Panc1 (cell line): ENCODE measurements at places on chromosomes 5 and 9.
A peak's percentile ranks its signal among the peaks of the same experiment; 100 is the strongest.

DNA sequence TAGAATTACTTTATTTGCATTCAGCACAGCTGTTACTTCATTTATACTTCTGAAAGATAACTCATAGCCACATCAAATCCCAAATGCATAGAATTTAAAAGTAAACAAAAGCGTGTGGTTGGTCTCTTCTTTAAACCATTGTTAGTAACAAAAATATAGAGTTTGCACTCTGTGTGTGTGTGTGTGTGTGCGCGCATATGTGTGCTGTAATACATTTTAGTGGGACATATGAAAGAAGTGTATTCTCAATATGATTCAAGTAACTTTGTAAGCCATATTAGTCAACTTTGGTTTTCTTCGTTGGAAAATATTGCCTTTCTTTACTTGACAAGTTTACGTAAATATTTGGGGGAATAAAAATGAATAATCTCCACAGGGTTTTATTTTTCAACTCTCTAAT, 106.1 kb upstream of the PRRC1 start:
- DNase-seq, result no peak

- DNase-seq, result no peak
Observed at GRCh38 chr5:15611008-15611407, 111.0 kb downstream of the FBXL7 start.

DNA sequence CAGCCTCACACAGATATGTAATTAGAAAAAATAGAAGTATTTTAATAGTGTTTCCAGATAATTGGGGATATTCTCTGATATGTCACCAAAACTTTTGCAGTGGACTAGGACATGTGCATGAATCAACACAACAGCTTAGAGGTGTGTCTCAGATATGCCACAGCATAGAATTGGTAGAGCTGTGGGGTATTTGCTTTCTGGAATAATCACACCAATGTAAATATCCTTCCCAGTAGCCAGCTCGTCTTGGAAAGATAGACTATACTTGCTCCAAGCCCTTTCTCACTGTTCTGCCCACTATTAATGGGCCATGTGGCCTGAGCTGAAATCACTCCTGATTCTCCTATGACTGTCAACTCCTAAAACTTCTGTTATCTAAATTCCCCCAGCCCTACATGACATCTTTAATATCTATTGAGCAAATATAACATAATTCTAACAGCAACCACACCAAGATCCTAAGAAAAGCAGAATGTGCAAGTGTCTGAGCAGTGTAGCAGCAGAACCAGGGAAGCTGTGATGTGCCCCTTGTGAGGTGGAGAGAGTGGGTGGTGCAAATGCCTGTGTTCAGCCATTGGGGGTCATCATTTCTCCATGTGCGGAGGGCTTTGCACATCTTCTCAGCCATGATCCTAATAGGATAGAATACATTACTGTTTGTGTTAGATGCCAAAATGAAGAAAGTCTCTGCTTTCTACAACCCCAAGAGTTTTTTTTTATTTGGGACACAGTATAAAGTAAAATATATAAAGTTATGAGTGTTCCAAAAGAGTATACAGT, 65.0 kb downstream of the MELK start:
- DNase-seq, result no peak

GRCh38 chr5:174725991-174726601, 1.7 kb downstream of the MSX2 start:
- DNase-seq, result no peak

- DNase-seq, result no peak
Observed at GRCh38 chr9:85892401-85892800, 48.5 kb upstream of the NAA35 start.

DNA sequence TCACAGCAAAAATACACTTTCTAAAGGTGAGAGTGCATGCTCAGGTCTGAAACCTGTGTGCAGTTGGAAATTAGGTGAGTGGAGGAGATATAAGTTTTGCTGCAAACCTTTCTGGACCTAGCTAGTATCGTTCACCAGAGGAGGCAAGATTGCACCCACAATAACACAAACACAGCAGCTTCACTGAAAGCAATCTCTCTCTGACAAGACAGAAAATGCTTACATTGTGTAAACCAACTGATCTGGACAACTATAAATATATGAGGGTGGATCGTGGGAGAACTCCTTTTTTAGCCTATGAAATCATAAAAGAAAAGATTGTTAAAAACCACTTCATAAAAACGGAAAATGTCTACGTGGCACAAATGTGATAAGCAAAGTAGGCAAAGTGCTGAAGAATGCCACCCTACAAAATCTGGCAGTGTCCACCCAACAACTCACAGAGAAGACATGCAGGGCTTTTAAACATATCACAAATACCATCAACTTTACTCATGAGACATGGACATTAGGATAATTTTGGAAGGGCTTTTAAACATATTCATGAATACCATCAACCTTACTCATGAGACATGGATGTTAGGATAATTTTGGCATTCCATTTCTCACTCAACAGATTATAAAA, 134.3 kb downstream of the CDH18 start:
- DNase-seq, result peak; percentile 13

DNA sequence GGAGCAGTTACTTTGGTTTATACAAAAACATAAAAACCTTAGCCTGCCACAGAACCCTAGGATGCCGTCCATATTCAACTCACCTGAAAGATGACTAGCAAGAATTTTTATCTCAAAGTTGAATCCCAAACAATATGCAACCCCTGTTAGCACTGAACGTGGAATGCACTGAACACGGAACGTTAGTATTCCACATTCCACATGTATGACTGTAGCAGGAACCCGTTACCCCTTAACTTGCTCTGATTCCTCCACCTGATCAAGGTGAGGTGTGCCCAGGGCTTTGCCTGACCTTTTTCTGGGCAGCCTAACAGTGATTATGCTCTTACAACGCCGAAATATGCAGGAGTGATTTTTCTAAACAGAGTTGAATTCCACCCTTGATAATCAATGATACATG, 43.7 kb downstream of the AK8 start:
- no peak for DNase-seq

DNA sequence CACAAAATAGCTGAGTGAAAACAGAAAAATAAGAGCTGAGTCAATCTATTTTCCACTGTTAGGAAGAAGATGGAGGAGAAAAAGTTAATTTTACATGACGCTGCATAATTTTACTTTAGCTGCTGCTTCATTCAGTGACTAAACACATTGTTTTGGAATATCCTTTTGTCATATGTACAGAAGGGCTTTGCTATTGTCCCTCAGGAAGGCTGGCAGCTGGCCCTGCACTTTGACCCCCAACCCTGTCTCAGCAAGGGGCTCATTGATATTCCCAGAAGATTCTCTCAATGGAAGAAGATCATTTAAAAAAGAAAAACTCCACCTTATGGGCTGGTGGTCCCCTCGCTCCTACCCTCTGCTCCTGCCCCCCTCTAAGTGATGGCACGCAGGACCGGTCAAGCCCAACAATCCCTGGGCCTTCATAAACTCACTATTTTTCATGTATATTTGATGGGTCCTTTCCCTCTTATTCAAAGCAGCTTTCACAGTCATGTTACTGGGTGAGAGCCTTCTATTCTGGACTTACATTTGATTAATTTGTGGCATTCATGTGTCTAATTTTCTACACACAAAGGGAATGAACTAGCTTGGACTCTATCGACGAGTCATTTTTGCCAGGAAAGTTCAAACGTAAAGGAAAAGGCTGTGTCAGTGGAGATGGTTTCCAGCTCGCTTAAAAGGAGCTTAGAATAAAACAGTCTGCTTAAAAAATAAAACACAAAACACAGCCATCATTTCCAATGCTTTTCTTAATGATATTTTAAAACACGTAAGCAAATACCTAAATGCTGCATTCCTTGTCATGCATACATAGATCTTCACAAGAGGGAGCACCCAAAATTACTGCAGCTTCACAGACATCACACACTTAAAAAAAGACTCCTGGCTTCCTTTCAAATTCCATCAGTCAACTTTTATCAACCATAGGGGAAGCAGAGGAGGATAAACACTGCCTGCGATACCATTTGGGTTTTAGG, 104.7 kb downstream of the EFNA5 start:
- no peak for DNase-seq

GRCh38 chr5:81749561-81750307, 1.2 kb downstream of the SSBP2 start:
- DNase-seq, result no peak

DNA sequence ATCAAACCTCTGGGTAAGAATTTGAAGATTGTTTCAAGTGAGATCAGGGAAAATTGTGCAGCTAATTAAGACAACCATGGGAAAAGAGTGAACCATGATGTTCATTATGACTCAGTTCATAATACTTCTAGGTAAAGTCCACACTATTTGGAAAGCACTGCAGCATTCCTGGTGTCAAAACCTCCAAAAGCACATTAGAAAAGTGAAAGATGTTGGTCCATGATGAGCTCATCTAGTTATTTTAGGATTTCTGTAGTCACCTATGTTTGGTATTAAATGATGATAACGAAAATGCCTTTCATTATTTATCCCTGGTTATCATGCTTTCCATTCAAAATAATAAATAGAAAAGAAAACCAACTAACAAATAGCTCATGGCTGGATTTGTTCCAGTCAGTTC, 49.1 kb downstream of the PTCD2 start:
- no peak for DNase-seq

DNA sequence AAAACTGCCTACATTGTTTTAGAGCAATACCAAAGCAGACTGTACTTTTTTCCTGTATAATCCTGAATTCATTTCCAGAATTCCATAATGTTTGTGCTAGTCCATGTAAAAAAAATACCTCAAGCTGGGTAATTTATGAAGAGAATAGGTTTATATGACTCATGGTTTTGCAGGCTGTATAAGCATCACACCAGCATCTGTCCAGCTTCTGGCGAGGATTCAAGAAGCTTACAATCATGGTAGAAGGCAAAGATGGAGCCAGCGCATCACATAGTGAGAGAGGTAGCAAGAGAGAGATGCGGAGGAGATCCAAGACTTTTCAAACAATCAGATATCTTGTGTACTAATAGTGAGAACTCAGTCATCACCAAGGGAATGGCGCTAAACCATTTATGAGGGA, 280.3 kb upstream of the CDH9 start:
- DNase-seq, result no peak

DNA sequence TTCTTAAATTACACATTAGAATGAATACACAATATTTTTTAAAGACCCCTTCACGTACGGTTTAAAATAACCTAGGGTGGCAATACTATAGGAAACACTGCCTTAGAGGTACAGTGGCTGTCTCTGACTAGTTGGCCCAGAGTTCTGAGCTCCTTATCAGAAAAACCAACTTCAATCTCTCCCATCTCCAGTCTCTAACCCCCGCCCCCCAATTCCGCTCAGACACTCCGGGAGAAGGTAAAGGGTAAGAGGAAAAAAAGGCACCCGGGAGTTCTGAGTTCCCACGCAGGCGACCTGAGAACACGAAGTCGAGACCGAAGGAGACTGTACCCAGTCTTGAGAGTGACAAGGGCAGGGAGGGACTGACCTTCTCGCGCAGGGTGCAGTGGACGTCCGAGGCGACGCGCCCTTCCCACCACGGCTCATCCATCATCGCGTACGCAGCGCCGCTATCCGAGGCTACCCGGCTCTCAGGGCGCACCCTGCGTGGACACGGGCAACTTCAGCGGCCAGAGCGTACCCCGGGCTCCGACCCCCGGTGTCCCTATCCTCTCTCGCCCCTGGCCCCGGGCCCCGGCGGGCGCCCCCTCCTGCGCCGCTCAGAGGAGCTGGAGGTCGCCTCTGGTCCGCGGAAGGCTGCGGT, 752 bp downstream of the CCNJL start:
- DNase-seq, result no peak

DNA sequence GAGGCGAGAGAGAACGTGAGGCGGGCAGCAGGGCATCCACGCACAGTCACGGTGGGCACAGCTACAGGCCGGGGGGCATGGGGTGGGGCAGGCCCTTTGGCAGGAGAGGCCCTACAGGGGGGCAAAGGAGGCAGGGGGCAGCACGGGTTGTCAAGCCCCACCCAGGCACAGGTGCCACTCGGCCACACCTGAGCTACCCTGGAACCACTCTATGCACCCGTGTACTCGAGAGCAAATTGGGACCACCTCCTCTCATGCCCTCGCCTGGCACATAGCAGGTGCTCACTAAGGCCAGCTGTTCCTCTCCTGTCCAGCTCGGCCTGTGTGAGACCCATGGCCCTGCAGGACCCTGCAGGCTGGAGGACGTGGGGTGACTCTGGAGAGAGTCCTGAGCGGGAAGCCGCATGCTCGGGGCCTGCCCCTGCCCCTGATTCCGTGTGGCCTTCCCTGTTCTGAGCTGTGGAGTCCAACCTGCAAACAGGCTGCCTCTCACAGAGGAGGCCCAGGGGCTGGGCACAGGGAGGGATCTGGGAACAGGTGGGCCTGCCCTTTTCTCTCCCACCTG, 31.4 kb upstream of the SARDH start:
- DNase-seq, result no peak

GRCh38 chr5:112210430-112211005, 208.6 kb downstream of the EPB41L4A start:
- no peak for DNase-seq

GRCh38 chr5:102628441-102629175, 126.5 kb upstream of the PAM start:
- no peak for DNase-seq

- no peak for DNase-seq
Observed at GRCh38 chr9:84671586-84672521, 2.3 kb downstream of the NTRK2 start.

- no peak for DNase-seq
Observed at GRCh38 chr9:20558566-20559016, 63.7 kb downstream of the MLLT3 start.

DNA sequence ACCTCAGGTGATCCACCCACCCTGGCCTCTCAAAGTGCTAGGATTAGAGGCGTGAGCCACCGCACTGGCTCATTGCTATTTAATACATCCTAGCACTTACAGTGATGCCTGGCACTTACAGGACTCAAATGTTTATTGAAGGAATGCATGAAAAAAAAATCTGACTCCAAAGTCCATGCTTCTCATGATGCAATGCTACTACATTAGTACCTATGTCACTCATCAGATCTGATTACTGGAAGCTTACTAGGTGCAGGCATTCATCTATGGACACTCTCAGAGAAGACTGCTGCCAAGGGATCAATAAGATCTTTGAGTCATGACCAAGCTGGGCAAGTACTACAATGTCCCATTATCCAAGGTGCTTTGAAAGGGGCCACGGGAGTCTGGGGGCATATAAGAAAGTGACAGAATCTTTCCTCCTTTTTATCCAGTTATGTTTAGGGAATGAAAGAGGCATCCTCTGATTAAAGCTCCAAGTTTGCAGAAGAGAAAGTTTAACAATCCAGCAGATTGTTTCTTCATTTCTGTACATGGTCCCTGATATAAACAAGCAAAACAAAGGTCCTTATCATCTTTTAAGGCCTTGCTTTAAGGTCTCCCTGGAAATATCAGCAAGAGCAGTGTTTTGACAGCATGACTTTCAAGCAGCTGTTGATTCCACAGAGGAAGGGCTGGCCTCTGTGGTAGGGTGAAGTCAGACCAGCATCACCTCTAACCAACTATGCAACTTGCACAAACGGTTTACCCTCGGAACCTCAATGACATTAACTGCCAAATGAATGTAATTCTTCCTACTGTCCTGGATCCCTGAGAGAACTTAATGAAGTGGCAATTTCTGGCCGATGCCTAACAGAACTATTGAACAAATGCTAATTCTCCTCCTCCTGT, 35.9 kb downstream of the ARPC5L start:
- DNase-seq, result no peak

GRCh38 chr5:174383210-174384167, 338.0 kb downstream of the NSG2 start:
- DNase-seq, result no peak

- no peak for DNase-seq
Observed at GRCh38 chr9:136984464-136985026, 1.8 kb downstream of the LCNL1 start.
